ENCODE measurements at places on chromosomes 7 and 10.

DNA sequence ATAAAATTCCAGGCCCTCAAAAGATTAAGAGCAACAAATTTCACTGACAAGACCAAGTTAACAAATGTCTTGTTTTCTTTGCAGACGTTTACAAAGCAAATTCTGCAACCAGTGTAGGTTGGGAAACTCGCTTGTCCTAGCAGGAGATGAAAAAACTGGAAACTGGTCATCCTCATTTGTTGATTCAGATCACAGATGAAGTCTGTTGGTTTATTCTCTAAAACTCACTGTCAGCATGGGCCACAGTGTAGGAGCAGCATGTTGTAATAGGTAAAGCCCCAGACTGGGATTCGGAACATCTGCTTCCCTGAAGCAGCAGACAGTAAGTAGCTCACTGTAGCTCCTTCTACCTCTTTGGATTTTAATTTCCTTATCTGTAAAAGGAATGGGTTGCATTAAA lies 31.5 kb downstream of the PANK1 start:
- peak overlapping the region; percentile 75 for H3K27ac ChIP-seq
- no peaks in the 10 kb centered on the region for H3K27me3 ChIP-seq
- peaks cover 36% of the 10 kb centered on the region for H3K36me3 ChIP-seq
- no peak for DNase-seq
- H3K4me1 ChIP-seq: peaks cover 26% of the 10 kb centered on the region

- no peak for DNase-seq
- H3K36me3 ChIP-seq: peaks cover 5% of the 10 kb centered on the region
- H3K4me1 ChIP-seq: peaks cover 36% of the 10 kb centered on the region
- H3K4me3 ChIP-seq: no peak overlapping the region
- peak overlapping the region; percentile 65 for H3K27ac ChIP-seq
- H3K27me3 ChIP-seq: no peaks in the 10 kb centered on the region
Observed at GRCh38 chr7:111953611-111954010, 252.6 kb downstream of the DOCK4 start.

DNA sequence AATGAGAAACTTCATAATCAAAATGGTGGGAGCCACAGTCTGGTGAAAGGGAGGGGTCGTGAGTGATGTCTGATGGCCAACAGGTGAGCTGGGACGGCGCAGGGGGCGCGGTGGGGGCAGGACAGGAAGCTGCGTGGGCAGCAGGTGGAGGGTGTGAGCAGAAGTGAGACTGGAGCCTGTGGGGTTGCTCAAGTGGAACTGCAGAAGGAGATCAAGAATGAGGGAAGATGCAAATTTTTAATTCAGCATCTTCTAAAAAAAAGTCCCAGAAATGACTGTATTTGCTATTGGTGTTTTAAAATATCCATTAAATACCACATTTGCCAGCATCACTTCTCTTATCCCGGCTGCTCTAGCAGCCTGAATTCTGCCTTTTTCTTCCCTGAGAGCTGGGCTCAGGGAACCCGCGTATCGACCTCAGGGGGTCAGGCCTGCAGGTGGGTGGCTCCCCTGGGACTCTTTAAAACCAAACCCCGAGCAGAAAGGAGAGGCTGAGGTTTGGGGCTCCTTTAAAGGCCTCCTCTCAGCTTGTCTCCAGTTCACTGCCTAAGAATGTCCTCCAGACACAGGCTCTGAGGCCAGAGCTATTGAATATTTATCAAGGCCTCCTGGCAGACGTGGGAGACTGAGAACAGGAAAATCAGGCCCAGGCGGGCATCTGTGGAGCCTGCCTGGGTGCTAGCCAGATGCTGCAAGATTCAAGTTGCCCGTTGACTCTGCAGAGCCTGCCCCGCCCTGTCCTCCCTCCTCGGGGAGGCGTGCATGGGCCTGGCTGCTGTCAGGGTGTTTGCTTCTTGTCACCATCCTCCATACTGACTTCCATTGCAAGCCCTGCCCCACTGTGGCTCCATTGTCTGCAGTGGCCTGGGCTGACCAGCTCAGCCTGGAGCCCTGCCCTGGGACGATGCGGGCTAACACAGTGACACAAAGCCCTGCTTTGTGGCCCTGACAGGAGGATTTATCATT lies 53.9 kb downstream of the SYPL1 start:
- no peak overlapping the region for H3K27ac ChIP-seq
- no peak overlapping the region for H3K4me3 ChIP-seq
- peaks cover 24% of the 10 kb centered on the region for H3K4me1 ChIP-seq
- H3K27me3 ChIP-seq: peaks cover 7% of the 10 kb centered on the region
- DNase-seq: no peak
- peaks cover 1% of the 10 kb centered on the region for H3K36me3 ChIP-seq

GRCh38 chr10:86325158-86325557 lies 41.4 kb downstream of the GRID1 start:
- no peak for DNase-seq
- H3K27me3 ChIP-seq: peaks cover 57% of the 10 kb centered on the region
- no peak overlapping the region for H3K27ac ChIP-seq
- H3K4me1 ChIP-seq: no peaks in the 10 kb centered on the region
- no peak overlapping the region for H3K4me3 ChIP-seq

GRCh38 chr10:126576336-126576735 lies 94.2 kb downstream of the C10orf90 start:
- H3K4me1 ChIP-seq: no peaks in the 10 kb centered on the region
- H3K27ac ChIP-seq: no peak overlapping the region
- H3K36me3 ChIP-seq: no peaks in the 10 kb centered on the region
- no peak for DNase-seq
- no peak overlapping the region for H3K4me3 ChIP-seq

GRCh38 chr7:98956469-98956868 lies 78.1 kb downstream of the TRRAP start:
- H3K36me3 ChIP-seq: peaks cover 71% of the 10 kb centered on the region
- no peak for DNase-seq
- H3K4me1 ChIP-seq: no peaks in the 10 kb centered on the region
- H3K4me3 ChIP-seq: no peak overlapping the region
- H3K27ac ChIP-seq: no peak overlapping the region

DNA sequence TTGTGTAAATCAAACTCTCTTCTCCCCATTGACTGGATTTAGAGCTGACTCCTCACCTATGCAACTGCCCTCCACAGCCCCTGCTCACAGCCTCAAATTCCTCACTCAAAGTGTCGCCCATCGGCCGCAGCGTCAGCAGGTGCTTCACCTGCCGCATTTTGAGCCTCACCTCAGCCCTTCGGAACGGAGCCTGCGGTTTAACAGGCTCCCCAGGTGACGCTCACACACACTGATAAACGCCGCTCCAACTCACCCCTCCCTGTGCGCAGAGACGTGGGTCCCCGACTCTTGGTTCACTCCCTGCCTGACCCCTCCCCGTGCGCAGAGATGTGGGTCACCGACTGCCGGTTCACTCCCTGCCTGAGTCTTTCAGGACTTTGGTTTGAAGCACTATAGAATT lies 57.1 kb downstream of the CARD11 start:
- H3K4me1 ChIP-seq: peaks cover 2% of the 10 kb centered on the region
- no peak overlapping the region for H3K4me3 ChIP-seq
- peaks cover 13% of the 10 kb centered on the region for H3K36me3 ChIP-seq
- H3K27me3 ChIP-seq: no peaks in the 10 kb centered on the region

- no peak for DNase-seq
- H3K4me3 ChIP-seq: no peak overlapping the region
- H3K27ac ChIP-seq: no peak overlapping the region
- H3K27me3 ChIP-seq: no peaks in the 10 kb centered on the region
Observed at GRCh38 chr10:33917069-33917780, 582.8 kb upstream of the NRP1 start.

DNA sequence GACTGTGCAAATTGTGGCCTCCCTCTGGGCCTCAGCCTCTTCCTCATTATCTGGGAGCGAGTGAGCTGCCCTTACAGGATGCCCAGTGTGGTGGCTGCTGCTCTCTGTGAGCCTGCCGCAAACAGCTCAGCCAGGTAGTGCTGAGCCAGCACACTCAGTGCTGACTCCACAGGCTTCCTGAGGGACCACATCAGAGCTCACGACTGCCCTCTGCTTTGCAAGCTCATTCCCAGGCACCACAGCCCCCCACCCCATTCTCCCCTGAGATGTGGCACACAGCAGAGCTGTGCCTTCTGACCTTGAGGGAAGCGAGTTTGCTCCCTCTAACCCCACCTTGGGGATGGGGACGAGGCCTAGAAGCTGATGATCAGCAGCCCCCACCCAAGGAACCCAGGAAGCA lies 230.5 kb upstream of the PPP2R2D start:
- no peak overlapping the region for H3K27ac ChIP-seq
- H3K4me1 ChIP-seq: no peaks in the 10 kb centered on the region
- no peaks in the 10 kb centered on the region for H3K36me3 ChIP-seq
- H3K4me3 ChIP-seq: no peak overlapping the region
- DNase-seq: no peak

GRCh38 chr10:103806395-103807187 lies 48.8 kb downstream of the SH3PXD2A start:
- H3K36me3 ChIP-seq: no peaks in the 10 kb centered on the region
- no peak for DNase-seq
- no peak overlapping the region for H3K4me3 ChIP-seq

- no peak for DNase-seq
- H3K4me3 ChIP-seq: no peak overlapping the region
- no peaks in the 10 kb centered on the region for H3K4me1 ChIP-seq
Observed at GRCh38 chr7:23220690-23221305, 25.8 kb upstream of the GPNMB start.

GRCh38 chr7:139886206-139886605 lies 57.1 kb downstream of the TBXAS1 start:
- DNase-seq: no peak
- peaks cover 15% of the 10 kb centered on the region for H3K27me3 ChIP-seq
- H3K27ac ChIP-seq: no peak overlapping the region
- no peak overlapping the region for H3K4me3 ChIP-seq

GRCh38 chr7:5452937-5453540 lies 29.4 kb upstream of the TNRC18 start:
- H3K4me3 ChIP-seq: no peak overlapping the region
- H3K27me3 ChIP-seq: peaks cover 20% of the 10 kb centered on the region
- no peaks in the 10 kb centered on the region for H3K36me3 ChIP-seq
- no peak for DNase-seq
- no peak overlapping the region for H3K27ac ChIP-seq
- peaks cover 25% of the 10 kb centered on the region for H3K4me1 ChIP-seq

DNA sequence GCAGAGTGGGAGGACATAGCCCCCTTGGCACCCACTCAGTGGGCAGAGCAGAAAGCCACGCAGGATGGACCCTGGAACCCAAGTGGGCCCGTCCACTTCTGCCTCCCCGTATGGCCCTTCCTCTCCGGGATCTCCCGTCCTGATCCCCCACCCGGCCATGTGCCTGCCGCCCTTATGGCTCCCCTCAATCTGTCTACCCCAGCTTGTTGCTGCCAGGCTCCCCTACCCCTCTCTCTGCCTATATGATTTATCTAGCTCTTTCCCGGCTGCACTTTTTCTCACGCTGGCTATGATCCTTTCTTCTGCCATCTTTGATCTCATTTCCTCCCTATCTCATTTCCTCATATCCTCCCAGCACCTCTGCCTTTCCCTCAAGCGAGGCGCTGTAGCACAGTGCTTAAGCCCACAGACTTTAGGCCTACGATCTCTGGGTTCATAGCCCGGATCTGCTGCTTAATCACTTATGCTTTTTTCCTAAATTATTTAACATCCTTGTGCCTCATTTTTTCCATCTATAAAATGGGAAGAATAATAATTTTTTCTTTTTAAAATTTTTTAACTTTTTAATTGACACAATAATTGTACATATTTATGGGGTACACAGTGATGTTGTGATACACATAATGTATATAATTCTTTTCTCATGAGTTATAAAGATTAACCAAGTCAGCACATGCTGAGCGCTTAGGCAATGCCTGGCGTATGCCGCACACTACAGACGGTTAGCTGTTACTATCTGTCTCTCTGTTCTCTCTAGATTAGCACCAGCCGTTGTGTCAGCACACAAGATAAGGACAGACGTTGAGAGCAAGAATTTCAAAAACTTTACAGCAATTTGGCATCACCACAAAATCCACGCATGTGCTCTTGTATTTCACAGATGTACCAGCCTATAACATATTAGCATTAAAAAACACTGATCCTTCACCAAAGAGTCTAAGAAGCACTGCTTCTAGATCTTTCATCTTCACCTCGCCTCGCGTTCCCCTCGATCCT lies 18.1 kb downstream of the KCNH2 start:
- DNase-seq: no peak
- H3K27me3 ChIP-seq: no peaks in the 10 kb centered on the region
- no peak overlapping the region for H3K27ac ChIP-seq

DNA sequence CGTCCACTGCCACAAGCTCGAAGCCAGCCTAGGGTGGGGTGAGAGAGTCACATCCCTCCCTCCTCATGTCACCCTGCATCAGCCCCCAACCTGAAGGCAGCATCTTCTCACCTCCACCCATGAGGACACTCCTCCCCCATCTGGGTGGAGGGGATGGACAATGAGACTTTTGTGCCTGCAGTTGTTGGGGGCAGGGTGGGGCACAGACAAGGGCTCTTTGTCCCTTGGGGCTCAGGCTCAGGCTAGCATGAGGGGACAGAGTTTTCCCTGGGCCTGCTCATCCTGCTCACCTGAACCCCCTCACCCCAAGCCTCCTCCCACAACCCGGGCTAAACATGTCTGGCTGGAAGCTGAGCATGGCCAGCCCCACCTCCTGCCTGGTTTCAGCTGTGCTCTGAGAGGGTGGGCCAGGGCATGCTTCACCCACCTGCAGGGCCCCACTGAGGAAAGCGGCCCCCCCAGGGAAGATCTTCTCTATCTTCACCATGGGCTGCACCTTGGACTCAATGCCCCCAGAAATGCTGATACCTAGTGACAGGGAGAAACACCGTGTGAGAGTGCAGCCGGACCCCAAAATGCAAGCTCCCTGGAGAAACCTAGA lies 9.3 kb downstream of the LZTS2 start:
- peak overlapping the region; percentile 43 for H3K27ac ChIP-seq
- H3K36me3 ChIP-seq: peaks cover 4% of the 10 kb centered on the region
- peaks cover 17% of the 10 kb centered on the region for H3K4me1 ChIP-seq
- H3K27me3 ChIP-seq: no peaks in the 10 kb centered on the region

GRCh38 chr10:19860107-19860506 lies 43.9 kb downstream of the PLXDC2 start:
- H3K36me3 ChIP-seq: peaks cover 14% of the 10 kb centered on the region
- H3K4me1 ChIP-seq: peaks cover 14% of the 10 kb centered on the region
- H3K4me3 ChIP-seq: no peak overlapping the region
- no peak for DNase-seq
- H3K27me3 ChIP-seq: no peaks in the 10 kb centered on the region

DNA sequence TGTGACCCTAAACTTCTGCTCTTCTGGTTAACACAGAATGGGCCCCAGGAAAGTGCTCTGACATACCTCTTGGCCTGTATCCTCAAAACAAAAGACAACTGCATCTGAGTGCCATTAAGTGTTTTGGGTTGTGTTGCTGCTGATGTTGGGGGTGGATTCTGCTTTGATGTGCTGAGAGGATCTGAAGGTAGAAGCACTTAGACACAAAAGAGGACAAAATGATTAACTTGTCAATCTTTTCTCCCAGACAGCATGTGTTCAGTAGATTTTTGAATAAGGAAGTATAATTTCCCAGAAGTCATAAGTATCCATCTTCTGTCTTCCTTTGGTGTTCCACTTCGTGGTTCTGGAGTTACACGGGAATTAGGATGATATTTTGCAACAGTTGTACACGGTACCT lies 16.1 kb upstream of the TMEM178B start:
- H3K27me3 ChIP-seq: peaks cover 18% of the 10 kb centered on the region
- H3K4me3 ChIP-seq: no peak overlapping the region
- H3K4me1 ChIP-seq: no peaks in the 10 kb centered on the region

Data from mesothelial cell of epicardium (in vitro differentiated cells).